Mucosa of gallbladder (tissue), 1 donor: ENCODE measurements at places on chromosomes 1 and 21. TPM values are rescaled to one million over a fixed set of nuclear protein-coding genes. Genes with fewer than 3 reads are reported as not detected.

Gene SH2D1B
- 0.12 TPM for total RNA-seq

Gene UBL4B
- not detected for total RNA-seq

Gene TMPRSS15
- not detected for total RNA-seq

Gene GNAI3
- 6.7 TPM for total RNA-seq

Gene CFAP141
- not detected for total RNA-seq

Gene FNBP1L
- 57.1 TPM for total RNA-seq

Gene TNFRSF18
- 1.1 TPM for total RNA-seq

Gene FAAP20
- 74.2 TPM for total RNA-seq

Gene NPPB
- total RNA-seq, result not detected

Gene SEC22B
- 28.8 TPM for total RNA-seq

DNA sequence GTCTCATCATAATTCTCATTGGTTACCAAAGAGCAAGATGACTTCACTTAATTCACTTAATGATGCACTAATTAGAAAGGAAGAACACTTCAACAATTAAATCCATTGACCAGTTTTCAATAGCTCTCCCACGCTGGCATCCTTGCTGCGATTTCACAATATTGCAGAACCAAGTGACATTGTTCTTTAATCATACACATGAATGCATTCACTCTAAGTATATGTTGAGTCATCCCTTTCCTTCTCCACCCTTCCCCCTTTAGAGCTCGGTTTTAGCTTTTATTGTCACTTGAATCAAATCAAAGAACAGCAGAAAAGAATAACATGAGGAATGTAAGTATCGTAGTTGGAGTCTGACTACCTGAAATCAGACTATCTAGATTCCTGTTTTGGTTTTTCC lies 233.6 kb upstream of the FMN2 start:
- no peak for DNase-seq

GRCh38 chr1:210447456-210448057 lies 118.9 kb downstream of the HHAT start:
- DNase-seq, result no peak

- no peak for DNase-seq
These were observed 185.0 kb downstream of the TGFBR3 start for GRCh38 chr1:91700771-91701471.

- DNase-seq, result peak; percentile 38
These were observed 14.1 kb downstream of the DYRK1A start for GRCh38 chr21:37380349-37381323.

DNA sequence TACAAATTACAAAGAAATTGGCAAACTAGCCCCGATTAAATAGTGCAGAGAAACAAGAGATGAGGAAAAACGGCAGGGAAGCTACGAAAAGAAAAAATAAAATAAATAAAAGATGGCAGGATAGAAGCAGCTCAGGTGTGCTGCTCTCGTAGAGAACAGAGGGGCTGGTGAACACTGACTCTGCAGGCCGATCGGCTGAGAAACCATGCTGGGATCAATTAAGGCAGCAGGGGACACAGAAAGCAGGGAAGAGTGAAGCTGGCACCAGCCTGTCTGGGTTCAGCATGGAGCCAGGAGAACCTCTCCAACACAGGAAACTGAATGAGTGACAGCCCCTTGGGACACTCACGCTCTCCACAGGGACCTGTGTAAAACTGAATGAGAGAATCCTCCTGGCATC lies 39.5 kb upstream of the TMPRSS15 start:
- DNase-seq, result no peak

DNA sequence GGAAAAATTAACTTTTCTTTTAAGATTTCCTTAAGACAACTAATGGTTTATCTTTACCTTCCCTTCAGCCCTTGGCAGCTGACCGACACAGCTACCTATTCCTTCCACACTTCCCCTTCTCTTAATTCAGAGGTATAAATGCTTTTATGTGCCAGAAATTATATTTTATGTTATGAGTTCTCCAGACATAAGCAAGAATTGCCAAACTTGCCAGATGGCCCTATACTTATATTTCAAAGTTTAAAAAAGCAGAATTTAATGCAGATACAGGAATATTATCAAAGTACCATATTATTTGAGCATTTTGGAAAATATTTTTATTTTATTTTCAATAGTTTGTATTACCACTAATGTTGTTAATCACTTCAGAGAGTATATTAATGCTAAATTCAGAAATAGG lies 445.0 kb downstream of the PTBP2 start:
- no peak for DNase-seq

- no peak for DNase-seq
These were observed 88.3 kb upstream of the GADD45A start for GRCh38 chr1:67596674-67597073.

GRCh38 chr1:45863218-45863617 lies 59.8 kb downstream of the MAST2 start:
- DNase-seq, result no peak

DNA sequence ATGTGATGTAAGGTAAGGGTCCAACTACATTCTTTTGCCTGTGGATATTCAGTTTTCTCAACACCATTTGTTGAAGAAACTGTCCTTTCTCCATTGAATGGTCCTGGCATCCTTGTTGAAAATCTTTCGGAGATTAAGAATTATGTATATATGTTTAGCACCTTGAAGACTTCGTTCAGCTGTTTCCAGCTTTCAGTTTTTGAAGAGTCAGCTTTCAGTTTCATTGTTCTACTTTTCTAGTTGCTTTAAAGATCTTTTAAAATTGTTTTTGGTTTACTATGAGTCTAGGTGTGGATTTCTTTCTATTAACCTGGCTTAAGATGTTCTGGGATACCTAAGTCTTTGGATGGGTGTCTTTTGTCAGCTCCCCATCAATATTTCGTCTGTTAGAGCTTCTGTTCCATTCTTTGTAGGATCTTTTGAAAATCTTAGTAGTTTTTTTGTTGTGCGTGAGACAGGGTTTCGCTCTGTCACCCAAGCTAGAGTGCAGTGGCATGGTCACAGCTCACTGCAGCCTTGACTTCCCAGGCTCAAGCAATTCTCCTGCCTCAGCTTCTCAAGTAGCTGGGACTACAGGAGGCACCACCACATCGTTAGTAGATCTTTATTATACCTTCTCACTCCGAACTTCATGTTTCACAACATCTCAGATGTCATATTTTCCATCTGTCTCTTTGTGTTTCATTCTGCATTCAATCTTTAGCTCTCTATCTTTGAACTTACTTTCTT lies 353.5 kb upstream of the B3GALT2 start:
- DNase-seq, result no peak

GRCh38 chr1:178051071-178051470 lies 42.8 kb upstream of the RASAL2 start:
- no peak for DNase-seq

GRCh38 chr1:104488296-104489015 lies 738.8 kb downstream of the AMY1C start:
- DNase-seq, result no peak

GRCh38 chr1:107687849-107688753 lies 276.9 kb downstream of the VAV3 start:
- DNase-seq, result no peak

DNA sequence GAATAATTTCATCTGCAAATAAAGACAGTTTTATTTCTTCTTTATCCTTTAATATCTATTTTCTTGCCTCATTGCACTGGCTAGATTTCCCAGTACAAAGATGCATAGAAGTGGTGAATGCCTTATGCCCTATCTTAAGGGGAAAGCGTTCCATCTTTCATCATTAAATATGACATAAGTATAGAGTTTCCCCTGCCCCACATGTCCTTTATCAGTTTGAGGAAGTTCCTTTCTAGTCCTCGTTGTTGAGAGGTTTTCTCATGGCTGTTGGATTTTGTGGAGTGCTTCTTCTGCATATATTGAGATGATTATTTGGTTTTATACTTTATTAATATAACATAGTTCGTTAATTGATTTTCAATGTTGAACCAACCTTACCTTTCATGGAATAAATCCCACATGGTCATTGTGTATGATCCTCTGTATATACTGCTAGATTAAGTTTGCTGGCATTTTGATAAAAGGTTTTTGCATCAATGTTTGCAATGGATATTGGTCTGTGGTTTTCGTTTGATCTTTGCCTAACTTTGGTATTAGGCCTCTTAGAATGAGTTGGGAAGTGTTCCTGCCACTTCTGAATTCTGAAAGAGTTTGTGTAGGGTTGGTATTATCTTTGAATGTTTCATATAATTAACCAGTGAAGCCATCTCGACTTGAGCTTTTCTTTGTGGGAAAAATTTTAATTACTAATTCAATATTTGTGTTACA lies 15.6 kb downstream of the PRKACB start:
- no peak for DNase-seq

GRCh38 chr1:150233359-150234308 lies 2.3 kb downstream of the ANP32E start:
- no peak for DNase-seq

DNA sequence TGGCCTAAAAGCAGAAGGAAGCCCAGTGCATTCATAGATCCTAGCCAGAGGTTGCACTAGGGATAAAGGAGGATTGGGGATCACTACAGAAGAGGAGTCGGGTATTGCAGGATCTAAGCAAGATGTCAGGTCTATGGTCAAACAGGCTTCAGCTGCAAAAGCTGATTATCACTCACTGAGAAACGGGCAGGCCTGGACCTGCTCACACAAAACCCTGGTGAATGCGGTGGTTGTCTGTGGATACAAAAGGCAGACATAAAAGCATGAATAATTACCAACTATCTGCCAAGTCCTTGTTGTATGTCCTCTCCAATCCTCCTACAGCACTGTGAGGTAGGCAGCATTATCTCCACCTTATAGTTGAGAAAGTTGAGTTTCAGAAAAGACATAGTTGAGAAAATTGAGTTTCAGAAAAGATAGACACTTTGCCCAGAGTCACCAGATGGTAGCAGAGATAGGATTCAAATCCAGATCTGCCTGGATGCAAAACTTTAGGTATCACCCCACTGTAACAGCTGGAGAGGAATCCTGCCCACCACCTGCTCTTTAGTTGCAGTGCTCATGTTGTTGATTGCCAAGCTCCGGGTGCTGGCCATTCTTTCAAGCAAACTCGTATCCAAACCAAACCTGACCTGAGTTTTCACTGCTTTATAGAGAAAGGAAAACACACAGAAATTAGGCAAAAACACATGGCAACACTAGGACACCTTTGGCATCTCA lies 49.6 kb upstream of the HOOK1 start:
- no peak for DNase-seq

- no peak for DNase-seq
These were observed 66.3 kb downstream of the SIM2 start for GRCh38 chr21:36765229-36765628.

GRCh38 chr1:240189386-240189989 lies 97.8 kb downstream of the FMN2 start:
- peak; percentile 19 for DNase-seq

DNA sequence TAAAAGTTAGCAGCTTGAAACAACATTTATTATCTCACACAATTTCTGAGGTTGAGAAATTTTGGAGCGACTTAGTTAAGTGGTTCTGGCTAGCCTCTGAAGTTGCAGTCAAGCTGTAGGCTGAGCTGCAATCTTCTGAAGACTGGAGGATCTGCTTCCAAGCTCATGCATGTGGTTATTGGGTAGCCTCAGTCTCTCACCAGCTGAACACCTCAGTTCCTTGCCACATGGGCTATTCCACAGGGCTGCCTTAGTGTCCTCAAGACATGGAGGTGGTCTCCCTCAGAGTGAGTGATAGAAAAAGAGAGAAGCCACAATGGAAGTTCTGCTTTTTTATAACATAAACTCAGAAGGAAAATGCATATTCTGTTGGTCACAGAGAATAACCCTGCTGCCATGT lies 92.0 kb upstream of the CAMK1G start:
- DNase-seq, result no peak

GRCh38 chr1:177950506-177950905 lies 19.4 kb downstream of the SEC16B start:
- no peak for DNase-seq

GRCh38 chr1:172497230-172497629 lies 35.7 kb upstream of the SUCO start:
- DNase-seq, result no peak

- DNase-seq, result no peak
These were observed 926 bp downstream of the MRPL55 start for GRCh38 chr1:228108055-228108690.

GRCh38 chr1:239771550-239771949 lies 320.1 kb upstream of the FMN2 start:
- DNase-seq, result no peak

DNA sequence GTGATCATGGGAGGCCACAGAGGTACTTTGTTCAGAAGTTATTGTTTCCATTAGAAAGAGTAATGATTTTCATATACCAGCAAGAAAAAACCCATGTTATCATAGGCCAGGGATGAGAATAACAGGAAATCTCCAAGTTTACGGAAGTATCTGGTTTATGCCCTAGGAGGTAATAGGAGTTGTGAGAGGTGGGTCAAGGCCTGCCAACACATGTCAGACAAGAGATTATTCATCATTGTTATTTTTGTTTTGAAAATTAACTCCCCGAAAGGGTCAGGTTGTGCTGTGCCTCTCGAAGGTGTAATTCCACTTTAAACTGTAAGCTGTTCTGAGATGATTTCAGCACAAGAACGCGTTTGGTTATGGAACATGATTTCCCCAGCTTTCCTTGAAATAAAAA lies 218.4 kb downstream of the CAMTA1 start:
- DNase-seq, result no peak

DNA sequence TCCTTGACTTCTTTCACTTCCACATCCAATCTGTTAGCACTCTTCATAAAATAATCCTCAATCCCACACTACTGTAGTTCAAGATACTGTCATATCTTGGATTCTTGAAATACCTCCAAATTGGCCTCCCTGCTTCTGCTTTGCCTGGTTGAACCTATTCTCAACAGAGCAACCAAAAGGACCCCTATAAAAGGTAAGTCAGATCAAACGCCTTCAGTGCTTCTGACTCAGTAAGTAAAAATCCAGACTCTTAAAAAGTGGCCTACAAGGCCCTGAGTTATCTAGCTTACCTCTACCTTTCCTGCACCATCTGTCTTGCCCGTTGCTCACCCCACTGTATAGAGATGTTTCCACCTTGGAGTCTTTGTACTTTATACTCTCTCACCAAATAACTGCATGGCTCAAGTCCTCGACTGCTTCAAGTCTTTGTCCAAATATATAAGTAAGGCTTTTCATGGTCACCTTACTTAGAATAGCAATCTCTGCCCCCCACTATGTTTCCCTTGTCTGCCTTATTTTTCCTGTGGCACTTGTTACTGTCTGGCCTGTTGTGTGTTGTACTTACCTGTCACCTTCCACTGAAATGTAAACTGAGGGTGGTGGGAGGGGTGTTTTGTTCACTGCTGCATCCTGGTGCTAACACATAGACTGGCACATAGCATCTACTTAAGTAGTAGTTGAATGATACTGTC lies 5.1 kb upstream of the PIGV start:
- DNase-seq, result no peak

- DNase-seq, result no peak
These were observed 39.7 kb upstream of the SLC2A1 start for GRCh38 chr1:42998386-42998785.

GRCh38 chr1:158203693-158204457 lies 23.2 kb downstream of the CD1D start:
- peak; percentile 39 for DNase-seq

GRCh38 chr1:209086486-209087192 lies 496.9 kb upstream of the CAMK1G start:
- no peak for DNase-seq
